Activated CD4-positive, CD25-positive, alpha-beta regulatory T cell treated with anti-CD3 and anti-CD28 coated beads, Interleukin-2, amount 50 U/mL, for 24 hours (primary cell): ENCODE measurements at places on chromosomes 16 and 17.

GRCh38 chr16:89909777-89910716 lies 8.6 kb upstream of the MC1R start:
- peak; percentile 84 for ATAC-seq

- ATAC-seq: no peak
These were observed 130.6 kb downstream of the DYNLRB2 start for GRCh38 chr16:80671281-80671849.

DNA sequence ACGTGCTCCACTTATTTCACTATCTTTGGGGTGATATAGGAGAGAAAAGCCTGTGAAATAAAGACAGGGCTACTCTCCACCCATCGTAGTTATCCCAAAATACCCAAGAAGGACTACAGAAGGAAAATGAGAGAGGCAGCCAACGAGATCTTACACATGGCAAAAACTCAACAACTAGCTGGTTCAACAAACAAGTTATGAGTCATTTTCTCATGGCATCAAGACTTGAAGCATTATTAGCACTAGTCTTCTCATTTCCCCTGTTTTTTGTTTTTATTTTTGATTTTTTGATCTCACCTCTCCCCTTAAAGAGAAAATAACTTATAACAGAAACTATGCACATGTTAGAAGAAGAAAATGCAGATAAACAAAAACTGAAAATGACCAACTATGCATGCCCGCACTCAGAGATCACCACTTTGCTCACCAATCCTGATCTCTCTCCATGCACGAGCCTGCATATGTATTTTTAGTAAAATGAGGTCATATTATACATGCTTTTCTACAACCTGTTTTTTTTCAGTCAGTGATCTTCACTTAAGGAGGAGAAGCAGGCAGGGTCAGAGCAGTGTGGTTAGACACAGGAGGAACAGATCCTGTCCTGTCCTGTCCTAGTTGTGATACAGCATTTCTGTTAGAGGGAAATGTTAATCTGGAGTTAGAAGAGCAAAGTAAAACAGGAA lies 22.8 kb downstream of the FAM117A start:
- peak; percentile 19 for ATAC-seq

- peak; percentile 25 for ATAC-seq
These were observed 9.1 kb downstream of the PSMB3 start for GRCh38 chr17:38761612-38762011.

GRCh38 chr16:48105456-48105855 lies 50.3 kb downstream of the ABCC12 start:
- no peak for ATAC-seq

GRCh38 chr16:80123189-80123588 lies 417.6 kb upstream of the DYNLRB2 start:
- no peak for ATAC-seq

DNA sequence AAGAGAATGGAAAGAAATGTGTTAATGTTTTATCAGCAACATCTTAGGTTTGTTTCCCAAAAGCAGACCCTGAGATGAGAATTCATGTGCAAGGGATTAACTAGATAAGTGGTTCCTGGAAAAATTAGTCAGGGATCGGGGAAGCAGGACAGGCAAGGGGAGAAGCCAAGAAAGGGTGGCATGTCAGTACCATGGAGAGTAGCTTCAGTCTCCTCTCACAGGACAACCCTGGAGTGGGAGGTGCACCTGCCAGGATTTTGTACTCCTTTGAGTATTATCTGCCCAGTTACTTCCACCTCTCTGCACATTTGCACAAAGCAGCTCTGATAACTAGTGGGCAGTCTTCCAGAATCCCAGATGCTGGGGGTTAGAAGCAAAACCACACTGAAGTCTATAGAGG lies 117.0 kb downstream of the RGS9 start:
- ATAC-seq: no peak

DNA sequence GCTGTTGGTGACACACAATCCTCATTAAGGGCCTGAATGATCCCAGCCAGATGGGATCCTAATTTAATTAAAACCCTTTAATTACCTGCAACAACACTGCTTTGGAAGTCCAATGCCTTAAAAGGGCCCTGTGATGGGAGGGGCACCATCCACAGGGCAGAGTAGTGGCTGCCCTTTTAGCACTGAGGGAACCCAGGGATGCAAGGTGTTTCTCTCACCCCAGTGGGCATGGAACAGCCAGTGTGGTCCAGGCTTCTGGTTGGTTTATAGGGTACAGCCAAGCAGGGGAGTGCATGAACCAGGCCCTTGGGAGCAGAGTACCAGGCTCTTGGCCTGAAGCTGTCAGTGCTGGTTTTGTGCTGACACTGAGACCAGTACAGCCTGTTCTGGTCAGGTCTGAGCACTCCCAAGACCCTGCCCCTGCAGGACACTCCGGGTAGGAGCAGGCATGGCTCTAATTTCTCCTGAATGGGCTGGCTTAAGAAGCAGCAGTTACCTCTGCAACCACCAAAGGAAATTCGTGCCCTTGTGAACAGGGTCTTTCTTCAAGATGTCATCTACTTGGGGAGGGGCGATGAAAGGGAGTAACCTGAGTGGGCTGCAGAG lies 9.9 kb downstream of the NXPH3 start:
- ATAC-seq: no peak

- ATAC-seq: no peak
These were observed 849.8 kb downstream of the CDH11 start for GRCh38 chr16:64272028-64272427.

GRCh38 chr17:3529817-3530741 lies 27.5 kb downstream of the TRPV3 start:
- ATAC-seq: no peak

GRCh38 chr17:55931446-55931845 lies 180.6 kb downstream of the PCTP start:
- ATAC-seq: no peak

DNA sequence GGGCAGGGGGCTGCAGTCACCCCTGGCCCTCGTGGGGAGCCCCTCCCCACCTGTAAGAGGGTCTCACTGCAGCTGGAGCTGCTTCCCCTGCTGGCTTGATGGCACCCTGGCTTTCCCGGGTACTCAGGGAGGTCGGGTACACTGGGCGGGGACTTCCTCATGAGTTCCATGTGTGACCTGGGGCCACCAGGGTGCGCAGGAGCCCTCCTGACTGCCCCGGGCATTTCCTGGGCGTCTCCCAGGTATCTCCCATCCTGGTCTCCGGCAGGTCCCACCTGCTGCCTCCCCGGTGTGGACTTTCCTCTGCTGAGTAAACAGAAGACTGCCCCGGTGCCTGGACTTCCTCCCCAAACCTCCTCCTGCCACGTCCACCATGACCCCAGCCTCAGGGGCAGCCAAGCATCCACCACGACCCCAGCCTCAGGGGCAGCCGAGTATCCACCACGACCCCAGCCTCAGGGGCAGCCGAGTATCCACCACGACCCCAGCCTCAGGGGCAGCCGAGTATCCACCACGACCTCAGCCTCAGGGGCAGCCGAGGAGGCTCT lies 40.9 kb downstream of the CBFA2T3 start:
- no peak for ATAC-seq

GRCh38 chr17:40501499-40501911 lies at the start of gene TNS4:
TSS of gene TNS4 (minus strand) at chr17:40501623. CDS start at chr17:40496425, 5,198 bp downstream.
- no peak for ATAC-seq

DNA sequence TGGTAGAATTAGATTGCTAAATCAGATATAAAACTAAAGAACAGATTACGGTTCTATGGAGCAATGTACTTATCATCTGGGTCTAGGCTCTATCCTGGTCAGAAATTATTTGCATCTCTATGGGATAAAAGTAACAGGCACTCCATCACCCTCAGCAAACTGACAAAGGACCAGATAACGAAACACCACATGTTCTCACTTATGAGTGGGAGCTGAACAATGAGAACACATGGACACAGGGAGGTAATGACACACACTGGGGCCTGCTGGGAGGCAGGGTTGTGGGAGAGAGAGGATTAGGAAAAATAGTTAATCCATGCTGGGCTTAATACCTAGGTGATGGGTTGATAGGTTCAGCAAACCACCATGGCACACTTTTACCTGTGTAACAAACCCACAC lies 61.9 kb downstream of the MPHOSPH6 start:
- no peak for ATAC-seq

DNA sequence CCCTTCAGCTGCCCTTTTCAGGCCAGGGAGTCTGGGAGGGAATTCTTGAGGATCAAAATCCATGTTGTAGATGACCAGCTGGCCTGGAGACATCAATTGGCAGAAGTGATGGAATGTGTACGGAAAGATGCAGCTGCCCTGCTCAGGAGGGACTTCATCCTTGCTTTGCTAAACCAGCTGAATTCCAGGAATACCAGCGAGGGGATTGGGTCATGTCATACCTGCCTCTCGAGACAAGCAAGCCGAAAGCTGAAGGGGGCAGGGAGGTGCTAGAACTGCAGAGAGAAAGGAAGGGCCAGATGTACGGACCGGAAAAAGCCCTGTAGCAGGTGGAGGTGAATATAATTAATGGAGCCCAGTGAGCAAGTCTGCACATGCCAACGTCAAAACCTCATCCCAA lies 25.6 kb upstream of the NTN1 start:
- ATAC-seq: no peak

DNA sequence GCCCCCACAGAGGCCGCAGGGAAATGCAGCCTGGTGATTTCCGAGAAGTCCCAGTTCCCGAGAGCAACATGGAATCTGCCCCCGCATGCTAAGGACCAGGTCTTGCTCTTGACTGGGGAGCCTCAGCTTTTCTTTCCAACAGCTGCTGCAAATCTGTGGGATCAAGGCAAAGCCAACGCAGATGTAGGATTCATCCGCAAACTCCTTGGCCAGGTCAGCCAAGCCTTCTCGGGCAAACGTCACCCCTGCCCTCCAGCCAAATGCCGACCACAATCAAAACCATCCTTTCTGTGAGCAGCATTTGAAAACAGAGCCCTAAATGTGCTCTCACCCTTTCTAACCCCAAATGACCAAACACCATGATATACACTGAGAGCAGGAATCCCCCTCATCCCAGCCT lies 54.0 kb downstream of the MRM3 start:
- no peak for ATAC-seq

DNA sequence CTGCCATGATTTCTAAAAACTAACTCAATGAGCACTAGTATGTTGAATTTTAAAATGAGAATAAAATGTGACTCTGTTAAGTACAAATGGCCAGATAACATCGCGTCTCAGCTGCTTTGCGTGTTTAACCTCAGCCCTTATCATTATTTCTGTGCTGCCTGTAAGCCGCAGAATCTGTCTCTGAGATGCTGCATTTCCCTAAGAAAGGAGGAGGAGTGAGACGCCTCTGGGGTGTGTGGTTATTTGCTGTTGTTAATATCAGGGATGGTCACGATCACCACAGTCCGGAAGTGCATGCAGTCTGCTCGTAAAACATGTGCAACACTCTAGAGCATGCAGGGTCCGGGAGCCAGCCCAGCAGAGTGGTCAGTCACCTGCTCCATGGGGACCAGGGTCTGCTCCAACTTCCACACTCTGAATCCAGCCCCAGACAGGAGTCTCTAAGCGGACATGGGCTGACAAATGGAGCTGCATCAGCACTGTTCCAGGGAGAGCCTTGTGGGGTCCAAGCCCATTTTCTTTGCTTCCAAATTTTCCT lies 342.5 kb downstream of the MAF start:
- ATAC-seq: no peak

DNA sequence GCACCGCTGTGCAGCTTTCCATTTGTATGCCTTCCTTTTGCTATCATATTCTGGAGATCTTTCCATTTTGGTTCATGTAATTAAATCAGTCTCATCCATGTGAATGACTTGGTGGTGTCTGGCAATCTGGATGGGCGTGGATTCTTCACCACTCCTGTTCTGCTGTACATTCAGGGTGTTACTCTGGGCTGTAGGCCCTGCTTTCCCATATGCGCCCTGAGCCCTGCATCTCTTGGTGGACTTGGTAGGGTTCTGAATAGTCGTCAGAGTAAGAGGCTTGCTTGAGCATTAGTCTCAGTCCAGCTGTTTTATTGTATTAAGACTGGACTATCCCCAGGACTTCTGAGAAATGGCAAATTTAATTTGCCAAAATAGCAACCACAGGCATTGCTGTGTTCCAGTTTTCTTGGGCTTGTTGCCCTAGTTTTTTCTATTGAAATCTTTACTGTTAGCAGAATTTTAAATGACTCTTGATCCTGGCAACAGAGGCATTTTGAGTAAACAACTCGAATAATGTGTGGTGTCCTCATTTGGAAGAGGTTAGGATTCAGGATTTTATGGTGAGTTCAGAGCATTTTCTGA lies 14.9 kb downstream of the BANP start:
- no peak for ATAC-seq

GRCh38 chr16:82088483-82088882 lies 53.4 kb downstream of the HSD17B2 start:
- no peak for ATAC-seq

GRCh38 chr16:48126801-48127644 lies 28.8 kb downstream of the ABCC12 start:
- no peak for ATAC-seq

- ATAC-seq: no peak
These were observed 23.4 kb downstream of the AXIN2 start for GRCh38 chr17:65537845-65538674.

DNA sequence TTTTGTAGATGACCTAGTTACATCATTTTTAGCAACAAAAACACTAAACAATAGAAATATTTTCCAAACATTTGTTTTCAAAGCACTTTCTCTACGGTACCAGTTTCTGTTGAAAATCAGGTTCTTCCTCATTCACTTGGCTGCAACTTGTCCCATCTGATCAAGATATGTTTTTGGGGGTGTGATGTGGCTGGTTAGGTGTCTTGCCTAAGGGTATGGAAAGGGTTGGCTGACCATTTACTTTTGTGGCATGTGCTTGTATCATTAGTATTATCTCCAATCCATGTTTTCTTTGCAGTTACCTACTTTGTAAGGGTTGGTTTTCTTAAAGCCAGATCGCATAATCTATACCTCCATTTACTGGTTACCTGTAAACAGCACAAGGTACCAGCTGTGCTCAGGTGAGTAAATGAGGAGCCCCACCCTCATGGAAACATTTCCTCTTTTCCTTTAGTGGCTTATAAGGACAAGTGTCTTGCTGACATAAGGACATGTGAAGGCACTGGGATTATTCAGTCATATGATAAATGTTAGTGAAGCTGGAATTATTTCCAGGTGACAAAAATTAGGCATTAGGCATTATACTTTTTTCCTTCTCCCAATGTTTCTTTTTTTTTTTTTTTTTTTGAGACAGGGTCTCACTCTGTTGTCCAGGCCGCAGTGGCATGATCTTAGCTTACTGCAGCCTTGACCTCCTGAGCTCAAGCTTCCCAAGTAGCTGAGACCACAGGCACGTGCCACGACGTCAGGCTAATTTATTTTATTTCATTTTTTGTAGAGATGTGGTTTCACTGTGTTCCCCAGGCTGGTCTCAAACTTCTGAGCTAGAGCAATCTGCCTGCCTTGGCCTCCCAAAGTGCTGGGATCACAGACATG lies 162.0 kb downstream of the CCDC182 start:
- ATAC-seq: no peak

DNA sequence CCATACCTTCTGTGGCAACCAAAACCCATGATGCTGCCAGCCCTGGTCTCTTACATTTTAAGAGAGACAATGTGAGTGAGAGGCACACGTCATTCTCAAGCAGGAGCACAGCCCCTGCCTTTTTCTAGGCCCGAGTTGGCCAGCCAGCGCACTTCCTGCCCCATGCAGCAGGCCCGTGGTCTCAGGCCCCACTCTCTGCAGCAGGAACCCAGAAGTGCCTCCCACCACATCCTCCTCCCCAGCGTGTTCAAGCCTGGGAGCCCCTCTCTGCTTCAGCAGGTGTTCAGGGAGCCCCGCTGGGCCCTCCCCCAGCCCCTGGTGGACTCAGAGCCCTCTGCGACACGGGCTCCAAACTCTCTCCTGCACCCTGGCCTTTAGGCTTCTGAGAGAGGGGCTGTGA lies 30.5 kb downstream of the ITGAE start:
- ATAC-seq: peak; percentile 15
